PC-9 (cell line): ENCODE measurements at places on chromosomes 11 and 22. TPM values are rescaled to one million over a fixed set of nuclear protein-coding genes. Genes with fewer than 3 reads are reported as not detected.

- H3K36me3 ChIP-seq, result no peaks in the 10 kb centered on the region
- H3K27me3 ChIP-seq, result no peaks in the 10 kb centered on the region
- no peaks in the 10 kb centered on the region for H3K4me1 ChIP-seq
- H3K4me3 ChIP-seq, result no peak overlapping the region
Measured at GRCh38 chr11:130711193-130711592, 205.1 kb downstream of the SNX19 start.

Gene MYRF
- total RNA-seq, result 15.3 and 16.3 TPM in 2 replicates

DNA sequence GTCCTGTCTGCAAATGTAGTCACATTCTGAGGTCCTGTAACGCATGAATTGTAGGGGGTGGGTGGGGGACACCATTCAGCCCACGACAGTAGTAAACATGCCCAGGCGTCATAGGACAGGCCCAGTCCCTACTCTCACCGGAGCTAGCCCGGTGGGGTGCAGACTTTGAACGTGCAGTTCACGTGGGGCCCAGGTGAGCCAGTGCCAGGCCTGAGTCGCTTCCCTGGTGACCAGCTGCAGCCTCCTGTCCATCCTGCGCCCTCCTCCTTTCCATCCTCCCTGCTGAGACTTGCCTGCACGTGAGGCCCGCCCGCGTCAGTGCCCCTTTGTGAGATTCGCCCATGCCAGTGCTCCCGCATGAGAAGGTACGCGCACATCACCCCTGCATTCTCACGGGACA lies 116.8 kb downstream of the WNT7B start:
- H3K27ac ChIP-seq, result no peak overlapping the region
- no peak overlapping the region for H3K4me3 ChIP-seq
- H3K36me3 ChIP-seq, result no peaks in the 10 kb centered on the region
- H3K27me3 ChIP-seq, result no peaks in the 10 kb centered on the region
- DNase-seq, result no peak

DNA sequence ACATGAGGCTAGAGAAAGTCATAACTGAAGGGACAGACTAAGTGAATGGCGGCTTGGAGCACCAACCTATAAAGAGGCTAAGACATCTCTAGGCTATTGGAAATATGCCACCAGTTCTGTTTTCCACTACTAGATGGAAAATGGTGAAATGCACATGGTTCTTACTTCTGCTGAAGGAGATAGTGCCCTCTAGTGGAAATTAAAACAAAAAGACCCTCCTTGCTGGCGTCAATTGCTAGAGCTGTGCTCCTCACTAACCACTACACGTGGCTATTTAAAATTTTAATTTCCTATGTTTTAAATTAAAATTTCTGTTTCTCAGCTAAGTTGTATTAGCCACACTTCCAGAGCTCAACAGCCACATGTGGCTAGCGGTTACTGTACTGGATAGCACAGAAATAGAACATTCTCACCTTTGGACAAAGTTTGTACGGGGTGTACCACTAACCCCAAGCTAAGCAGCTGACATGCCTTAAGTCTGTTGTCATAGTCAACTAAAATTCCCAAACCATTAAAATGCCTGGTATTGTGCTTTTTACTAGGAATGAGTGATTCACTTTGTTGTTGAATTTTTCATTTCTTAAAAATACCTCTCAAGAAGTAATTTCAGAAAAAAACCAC lies 34.1 kb upstream of the CALCA start:
- no peaks in the 10 kb centered on the region for H3K27me3 ChIP-seq
- no peak overlapping the region for H3K4me3 ChIP-seq
- H3K27ac ChIP-seq, result no peak overlapping the region
- DNase-seq, result no peak

Gene TMEM45B
- total RNA-seq, result 11.4 and 13.3 TPM in 2 replicates
